NCI-H510A treated with DMSO at 0.1 percent for 48 hours (cell line): ENCODE measurements at places on chromosomes 2 and 18.

DNA sequence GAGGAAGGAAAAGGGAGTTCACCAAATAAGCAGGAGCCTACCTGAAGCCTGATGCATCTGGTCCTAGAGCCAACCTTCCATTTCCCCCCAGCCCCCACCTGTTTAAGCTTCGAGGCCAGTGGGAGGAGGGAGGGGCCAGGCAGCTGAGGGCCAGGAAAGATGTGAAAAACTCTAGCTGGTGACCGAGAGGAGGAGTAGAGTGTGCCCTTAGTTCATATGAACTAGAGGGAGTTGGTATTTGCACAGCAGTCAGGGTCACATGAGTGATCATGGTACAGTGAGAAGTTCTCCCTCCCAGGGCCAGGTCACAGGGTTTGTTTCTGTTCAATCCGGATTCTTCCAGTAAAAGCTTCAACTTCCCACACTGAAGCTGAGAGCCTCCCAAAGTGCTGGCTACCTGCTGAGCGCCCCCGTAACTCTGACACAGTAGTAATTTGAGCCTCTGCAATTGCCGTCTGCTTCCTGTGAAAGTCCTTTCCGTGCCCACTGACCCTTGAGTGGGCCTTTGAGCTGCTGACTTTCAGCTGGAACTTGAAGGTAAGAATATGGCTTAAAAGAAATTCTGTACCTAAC, at the start of gene SULT1C2:
TSS of gene SULT1C2 (plus strand) at position 362 of the 573 bp plus-strand sequence. CDS start 4,773 bp downstream, outside the sequence.
- DNase-seq, result peak; percentile 95

DNA sequence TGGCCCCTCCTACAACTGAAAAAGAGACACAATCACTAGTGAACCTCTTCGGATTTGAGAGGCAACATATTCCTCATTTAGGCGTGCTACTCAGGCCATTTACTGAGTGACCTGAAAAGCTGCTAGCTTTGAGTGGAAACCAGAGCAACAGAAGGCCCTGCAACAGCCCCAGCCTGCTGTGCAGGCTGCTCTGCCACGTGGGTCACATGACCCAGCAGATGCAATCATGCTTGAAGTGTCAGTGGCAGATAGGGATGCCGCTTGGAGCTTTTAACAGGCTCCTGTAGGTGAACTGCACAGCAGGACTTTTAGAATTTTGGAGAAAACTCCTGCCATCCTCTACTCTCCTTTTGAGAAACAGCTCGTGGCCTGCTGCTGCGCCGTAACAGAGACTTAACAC, 578.6 kb upstream of the RAB6C start:
- DNase-seq, result peak; percentile 30

GRCh38 chr2:241844831-241845578, 13.7 kb downstream of the PDCD1 start:
- DNase-seq, result no peak

- DNase-seq, result no peak
Observed at GRCh38 chr18:75089748-75090327, 119.1 kb downstream of the PTGR3 start.

- no peak for DNase-seq
Observed at GRCh38 chr2:185417111-185417510, 321.5 kb upstream of the FSIP2 start.

DNA sequence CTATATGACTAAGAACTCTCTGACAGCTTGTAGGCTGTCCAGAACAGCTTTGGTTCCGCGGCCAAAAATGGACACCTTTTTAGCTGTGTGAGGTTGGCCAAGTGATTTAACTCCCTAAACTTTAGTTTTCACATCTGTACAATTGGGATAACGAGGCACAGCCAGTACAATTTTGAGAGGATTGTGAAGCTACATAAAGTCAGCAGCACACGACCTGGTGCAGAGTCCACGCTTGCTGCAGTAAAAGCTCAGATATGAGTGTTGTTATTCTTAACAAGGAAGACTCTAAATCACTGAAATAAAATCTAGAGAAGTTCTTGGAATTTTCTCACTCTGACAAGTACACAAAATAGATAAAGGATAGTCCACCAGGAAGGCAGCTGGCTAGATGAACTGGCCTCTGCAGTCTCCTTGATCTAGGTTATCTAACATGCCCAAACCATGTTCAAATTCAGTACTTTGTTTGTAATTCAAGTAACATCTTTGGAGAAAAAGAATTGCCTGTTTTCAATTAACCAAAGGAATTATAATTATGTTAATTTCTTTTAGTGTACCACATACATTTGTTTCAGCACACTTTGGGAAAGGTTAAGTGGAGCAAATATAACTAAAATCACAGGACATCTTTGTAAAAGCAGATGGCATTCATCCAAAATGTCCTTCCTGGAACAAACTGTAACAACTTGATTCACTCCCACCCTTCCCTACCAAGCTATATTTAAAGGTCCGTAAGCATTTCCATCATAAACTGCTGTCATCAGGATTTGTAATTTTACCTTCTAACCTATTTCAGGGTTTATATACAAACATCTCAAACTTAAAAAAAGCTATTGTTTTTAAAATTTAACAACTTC, 201.7 kb upstream of the STK17B start:
- DNase-seq, result no peak

DNA sequence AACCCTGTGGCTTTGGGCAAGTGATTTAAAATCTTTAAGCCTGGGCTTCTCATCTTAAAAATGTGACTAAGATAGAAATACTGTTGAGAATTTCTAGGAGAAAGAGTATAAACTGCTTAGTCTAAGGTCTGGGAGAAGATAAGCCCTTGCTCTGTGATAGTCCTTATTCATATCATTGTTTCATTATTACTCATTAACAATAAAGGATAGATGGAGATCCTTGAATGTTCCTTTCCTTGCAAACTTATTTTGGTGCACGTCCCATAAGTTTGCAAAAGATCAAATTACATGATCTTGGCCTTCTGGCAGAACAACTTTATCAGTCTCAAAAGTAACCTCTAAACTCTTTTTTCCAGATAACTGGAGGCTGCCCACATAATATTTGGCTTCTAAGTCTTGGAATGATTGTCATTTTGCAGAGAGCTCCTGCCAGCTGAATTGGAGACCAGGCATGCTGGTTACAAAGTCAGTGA, 138.3 kb downstream of the FAM124B start:
- no peak for DNase-seq

DNA sequence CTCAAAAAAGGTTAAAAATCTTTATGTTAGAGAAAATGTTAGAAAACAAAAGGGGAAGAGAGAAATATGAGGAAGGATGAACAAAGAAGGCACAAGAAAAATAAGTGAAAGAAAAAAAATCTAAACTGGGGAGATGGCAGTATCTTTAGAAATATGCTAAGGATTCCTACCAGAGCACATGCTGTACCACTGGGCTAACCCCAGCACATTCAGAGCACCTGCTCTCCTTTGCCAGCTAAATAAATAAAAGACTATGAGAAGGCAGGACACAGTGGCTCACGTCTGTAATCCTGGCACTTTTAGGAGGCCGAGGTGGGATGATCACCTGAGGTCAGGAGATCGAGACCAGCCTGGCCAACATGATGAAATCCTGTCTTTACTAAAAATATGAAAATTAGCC, 92.2 kb upstream of the CDKL4 start:
- DNase-seq, result no peak

DNA sequence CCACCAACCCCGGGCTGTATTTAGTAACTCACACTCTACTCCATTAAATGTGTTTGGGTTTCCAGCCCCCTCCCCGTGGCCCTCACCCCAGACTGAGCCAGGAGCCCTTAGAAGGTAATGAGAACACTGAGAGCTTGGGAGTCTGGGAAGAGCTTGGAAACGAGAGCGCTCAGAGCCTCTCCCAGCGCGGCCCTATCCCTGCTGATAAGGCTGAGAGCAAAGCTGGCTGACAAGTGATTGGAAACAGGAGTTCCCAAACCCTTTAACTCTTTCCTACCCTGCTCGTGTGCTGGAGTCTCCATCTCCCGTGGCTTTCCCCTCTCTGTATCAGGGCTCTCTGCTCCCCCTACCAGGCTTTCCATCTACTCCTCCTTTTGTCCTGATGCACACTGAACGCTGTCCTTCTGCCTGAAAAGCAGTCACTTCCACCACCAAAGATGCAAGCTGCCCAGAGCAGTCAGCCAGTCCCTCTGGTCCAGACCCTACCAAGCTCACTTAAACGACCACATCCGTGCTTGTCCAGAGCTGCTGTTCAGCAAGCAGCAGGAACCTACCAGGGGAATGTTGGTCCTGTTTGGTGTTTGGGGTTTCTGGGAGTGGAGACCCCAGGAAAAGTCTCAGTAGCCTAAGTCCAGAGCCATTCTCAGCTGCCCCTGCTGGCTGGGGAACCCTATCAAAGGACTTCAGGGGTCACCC, 100.0 kb upstream of the PKDCC start:
- no peak for DNase-seq

DNA sequence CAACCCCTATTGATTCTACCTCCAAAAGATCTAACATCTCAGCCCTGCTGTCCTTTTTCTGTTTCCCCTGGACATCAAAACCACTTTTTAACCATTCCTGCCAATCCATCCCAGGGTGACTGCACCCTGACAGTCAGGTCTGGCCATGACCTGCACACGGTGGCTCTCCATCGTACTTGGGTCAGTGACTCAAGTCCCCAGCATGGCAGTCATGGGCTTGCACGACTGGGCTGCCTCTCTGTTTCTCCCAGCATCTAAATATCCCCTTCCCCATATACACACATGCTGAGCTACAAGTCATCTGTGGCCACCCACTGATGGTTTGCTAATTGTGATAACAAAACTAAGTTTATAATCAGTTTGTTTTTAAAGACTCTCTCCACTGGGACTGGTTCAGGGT, 6.6 kb downstream of the NCK2 start:
- DNase-seq, result no peak

DNA sequence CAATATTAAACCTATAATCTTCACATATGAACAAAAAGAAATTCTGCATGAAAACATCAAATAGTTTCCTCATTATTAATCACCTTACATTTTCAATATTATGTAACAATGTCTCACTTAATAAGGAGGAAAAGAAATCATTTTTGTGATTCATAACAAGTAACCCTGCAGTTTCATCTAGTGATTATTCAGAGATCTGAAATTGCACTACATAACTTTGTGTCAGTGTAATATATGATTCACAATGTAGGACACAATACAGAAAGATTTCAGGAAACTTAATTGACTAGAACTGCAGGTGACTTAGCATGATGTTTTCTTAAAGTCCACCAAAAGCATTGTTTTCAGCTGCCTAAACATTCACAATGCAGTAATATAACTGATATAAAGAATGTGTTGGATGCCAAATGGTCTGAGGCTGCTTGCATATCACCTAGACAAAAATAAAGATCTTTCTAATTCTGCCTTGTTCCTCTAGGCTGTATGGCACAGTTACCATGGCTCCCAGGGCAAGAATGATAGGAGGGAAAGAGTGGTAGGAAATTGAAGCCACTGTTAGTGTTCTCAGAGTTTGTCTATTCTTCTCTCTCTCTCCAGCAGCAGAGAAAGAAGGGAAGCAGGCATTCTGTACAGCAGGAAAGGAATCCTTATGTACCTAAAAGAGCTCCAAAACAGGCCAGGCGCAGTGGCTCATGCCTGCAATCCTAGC, 366.6 kb downstream of the FSIP2 start:
- no peak for DNase-seq

GRCh38 chr2:177597759-177598158, 205.2 kb downstream of the AGPS start:
- DNase-seq, result no peak

GRCh38 chr2:174527959-174528358, 41.1 kb upstream of the GPR155 start:
- DNase-seq, result no peak

DNA sequence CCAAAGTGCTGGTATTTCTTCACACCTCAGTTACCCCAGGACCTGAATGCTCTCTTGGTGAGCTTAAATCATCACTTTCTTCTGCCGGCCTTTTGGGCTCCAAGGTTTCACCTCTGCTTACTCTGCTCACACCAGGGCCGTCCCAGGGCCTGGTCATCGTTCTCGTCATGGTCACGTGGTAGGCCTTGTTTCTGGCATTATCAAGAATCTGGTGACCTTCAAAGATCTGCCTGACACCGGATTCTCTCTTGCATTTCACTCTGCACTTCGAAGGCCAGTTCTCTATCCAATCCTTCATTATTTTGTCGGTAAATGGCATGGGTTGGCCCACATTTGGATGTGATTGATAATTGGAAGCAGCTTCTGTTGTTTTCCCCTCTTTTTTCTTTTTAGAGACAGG, 80.5 kb downstream of the HRH4 start:
- no peak for DNase-seq

- DNase-seq, result peak; percentile 73
Observed at GRCh38 chr2:42953216-42953615, 160.8 kb upstream of the HAAO start.

GRCh38 chr18:62105376-62105775, 81.5 kb downstream of the PIGN start:
- DNase-seq, result no peak

- no peak for DNase-seq
Observed at GRCh38 chr2:234258562-234259141, 208.2 kb downstream of the SPP2 start.

DNA sequence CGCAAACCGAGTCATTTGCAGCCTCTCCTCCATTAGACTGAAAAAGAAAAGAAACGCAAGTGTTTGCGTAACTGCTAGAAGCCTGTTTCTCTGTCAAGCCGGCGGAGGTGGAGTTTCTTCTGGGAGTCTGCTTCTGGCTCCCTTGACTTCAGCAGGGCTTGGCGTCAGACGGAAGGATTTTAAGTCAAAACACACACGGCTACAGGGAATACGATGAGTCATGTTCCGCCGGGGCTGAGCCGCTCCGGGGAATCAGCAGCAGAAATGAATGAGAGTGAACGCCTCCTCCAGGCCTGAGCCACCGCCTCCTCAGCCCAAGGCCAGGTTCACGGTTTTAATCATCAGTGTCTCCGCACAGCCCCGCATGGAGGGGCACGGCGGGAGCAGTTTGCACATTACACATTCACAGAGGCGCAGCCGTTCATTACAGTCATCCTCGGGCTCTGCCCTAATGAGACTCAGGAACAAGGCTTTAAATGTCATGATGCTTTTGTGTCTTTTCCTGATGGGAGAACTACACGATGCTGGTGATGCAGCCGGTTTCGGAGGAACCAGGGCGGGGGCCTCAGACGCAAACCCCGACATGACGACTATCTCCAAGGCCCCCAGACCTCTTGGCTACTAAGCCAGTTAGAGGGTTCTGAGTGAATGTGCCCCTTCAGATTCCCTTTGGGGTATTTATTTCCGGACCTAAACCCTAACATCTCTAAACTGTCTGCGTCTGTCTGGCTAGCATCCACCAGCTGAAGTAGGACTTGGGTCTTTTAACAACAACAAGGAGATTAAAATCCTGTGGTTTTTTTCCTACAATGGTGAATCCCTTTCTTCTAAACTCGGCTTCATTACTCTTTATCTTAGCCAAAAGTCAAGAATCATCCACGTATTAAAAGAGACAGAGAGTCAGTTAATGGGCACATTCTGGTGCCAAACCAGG, 11.1 kb upstream of the SCG2 start:
- DNase-seq, result peak; percentile 84

- DNase-seq, result peak; percentile 31
Observed at GRCh38 chr2:67649331-67650261, 252.5 kb downstream of the ETAA1 start.

- DNase-seq, result no peak
Observed at GRCh38 chr18:61154866-61155265, 178.4 kb upstream of the CDH20 start.

- no peak for DNase-seq
Observed at GRCh38 chr2:10329880-10330699, 27.4 kb downstream of the HPCAL1 start.

GRCh38 chr2:221380062-221380461, 192.0 kb downstream of the EPHA4 start:
- no peak for DNase-seq
